ENCODE measurements at places on chromosomes 1 and 21. TPM values are rescaled to one million over a fixed set of nuclear protein-coding genes. Genes with fewer than 3 reads are reported as not detected.

GRCh38 chr1:205749234-205750137 lies 496 bp downstream of the NUCKS1 start:
- DNase-seq: peak; percentile 98
- H3K27ac ChIP-seq: peak overlapping the region; percentile 97
- peak overlapping the region; percentile 86 for H3K4me3 ChIP-seq
- H3K27me3 ChIP-seq: no peaks in the 10 kb centered on the region
- peaks cover 5% of the 10 kb centered on the region for H3K36me3 ChIP-seq

GRCh38 chr1:22297999-22298398 lies 153.7 kb upstream of the ZBTB40 start:
- DNase-seq: no peak
- no peak overlapping the region for H3K4me3 ChIP-seq
- no peaks in the 10 kb centered on the region for H3K4me1 ChIP-seq

- H3K4me1 ChIP-seq: no peaks in the 10 kb centered on the region
- no peak for DNase-seq
- no peak overlapping the region for H3K4me3 ChIP-seq
- no peaks in the 10 kb centered on the region for H3K27me3 ChIP-seq
These were observed 102.0 kb upstream of the USP25 start for GRCh38 chr21:15627823-15628222.

GRCh38 chr1:81208441-81208840 lies 592.3 kb upstream of the ADGRL2 start:
- no peak for DNase-seq
- H3K27me3 ChIP-seq: no peaks in the 10 kb centered on the region
- no peaks in the 10 kb centered on the region for H3K36me3 ChIP-seq
- peaks cover 35% of the 10 kb centered on the region for H3K4me1 ChIP-seq
- H3K27ac ChIP-seq: no peak overlapping the region

GRCh38 chr1:245481261-245481660 lies 326.5 kb downstream of the KIF26B start:
- no peak for DNase-seq
- no peaks in the 10 kb centered on the region for H3K27me3 ChIP-seq
- peaks cover 9% of the 10 kb centered on the region for H3K4me1 ChIP-seq

GRCh38 chr1:163320891-163321290 lies 863 bp upstream of the NUF2 start:
- H3K4me1 ChIP-seq: peaks cover 6% of the 10 kb centered on the region
- H3K4me3 ChIP-seq: peak overlapping the region; percentile 86
- no peak overlapping the region for H3K27ac ChIP-seq
- no peaks in the 10 kb centered on the region for H3K36me3 ChIP-seq

DNA sequence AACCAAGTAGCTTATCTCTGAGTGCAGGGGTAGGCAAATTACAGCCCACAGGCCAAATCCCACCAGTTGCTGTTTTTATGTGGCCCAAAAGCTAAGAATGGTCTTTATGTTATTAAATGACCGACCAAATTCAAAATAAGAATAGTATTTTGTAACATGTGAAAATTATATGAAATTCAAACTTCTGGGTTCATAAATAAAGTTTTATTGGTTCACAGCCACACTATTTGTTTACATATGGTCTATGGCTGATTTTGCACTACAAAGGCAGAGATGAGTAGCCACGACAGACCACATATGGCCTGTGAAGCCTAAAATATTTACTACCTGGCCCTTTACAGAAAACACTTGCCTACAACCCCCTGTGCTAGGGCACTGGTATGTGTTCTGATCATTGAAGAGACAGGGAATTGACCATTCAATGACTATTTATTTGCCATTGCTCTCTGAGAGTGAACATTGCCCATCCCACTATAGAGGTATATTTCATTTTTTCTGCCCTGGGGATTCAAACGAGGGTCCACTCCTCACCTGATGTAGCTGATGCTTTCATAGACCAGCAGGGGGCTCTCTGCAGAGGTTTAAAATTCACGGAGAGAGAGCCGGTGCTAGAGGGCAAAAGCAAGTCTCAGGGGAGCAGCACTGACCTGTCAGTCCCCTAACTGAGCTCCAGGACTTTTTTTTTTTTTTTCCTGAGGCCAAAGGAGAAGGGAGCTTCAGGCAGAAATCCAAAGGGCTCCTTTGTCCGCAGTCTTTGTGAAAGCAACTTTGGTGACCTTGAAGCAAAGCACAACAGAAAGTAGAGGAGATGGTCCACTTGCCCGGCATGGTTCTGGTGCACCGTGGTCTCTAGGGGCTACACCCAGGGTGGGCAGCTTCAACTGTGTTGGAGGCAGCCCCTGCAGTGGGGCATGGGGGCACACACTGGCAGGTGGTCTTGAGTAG lies 7.3 kb upstream of the GNL2 start:
- no peak overlapping the region for H3K27ac ChIP-seq
- H3K4me1 ChIP-seq: no peaks in the 10 kb centered on the region
- no peak overlapping the region for H3K4me3 ChIP-seq

PCP4 gene
- total RNA-seq: 0.81 TPM
